ENCODE measurements at places on chromosomes 4 and X. TPM values are rescaled to one million over a fixed set of nuclear protein-coding genes. Genes with fewer than 3 reads are reported as not detected.

Gene PROM1
- 0.47 TPM for total RNA-seq

Gene CYBB
- 0.24 TPM for total RNA-seq

Gene ZIC3
- total RNA-seq = not detected

Gene RTL5
- total RNA-seq = 1.8 TPM

Gene NDST3
- total RNA-seq = 0.58 TPM

Gene PRPS2
- total RNA-seq = 79.3 TPM

Gene ASMT
- total RNA-seq = not detected

Gene TEX11
- total RNA-seq = 41.4 TPM

Gene PNMA6A
- not detected for total RNA-seq

Data from SJSA1 (cell line).